Esophagus squamous epithelium (tissue), 5 donors: ENCODE measurements at places on chromosomes 7 and 10.

- DNase-seq = no peak
Measured at GRCh38 chr7:32583791-32584190, 88.5 kb downstream of the AVL9 start.

DNA sequence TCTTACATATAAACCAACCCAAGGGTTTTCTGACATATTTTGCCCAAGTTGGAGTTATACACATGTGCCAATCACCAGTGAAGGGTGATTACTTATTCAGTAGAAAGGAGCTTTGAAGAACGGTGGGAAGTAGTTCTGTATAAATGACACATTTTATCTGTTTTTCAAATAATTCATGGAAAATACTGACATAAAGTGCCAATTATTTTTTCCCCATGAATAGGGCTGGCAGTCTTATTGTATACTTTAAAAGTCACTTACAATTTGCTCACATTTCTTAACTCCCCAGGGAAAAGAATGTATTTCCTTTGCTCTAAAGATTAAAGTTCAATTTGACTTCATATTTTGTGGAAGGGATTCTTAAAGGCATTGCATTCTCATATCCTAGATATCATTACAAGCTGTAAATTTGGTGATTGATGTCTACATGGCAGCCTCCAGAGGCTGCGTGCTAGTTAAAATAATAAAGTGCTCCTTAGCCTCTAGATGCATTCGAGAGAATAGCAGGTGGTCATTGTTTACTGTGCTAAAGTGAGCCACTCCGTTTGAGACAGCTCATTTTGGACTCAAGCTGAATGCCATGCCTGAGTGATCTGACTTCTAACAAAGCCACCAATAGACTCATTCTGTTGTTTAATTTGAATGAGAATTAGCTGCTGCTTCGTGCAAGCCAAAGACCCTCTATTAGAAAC is 148.8 kb upstream of the NRP1 start:
- no peak for DNase-seq

- DNase-seq = no peak
Measured at GRCh38 chr7:44959433-44959951, 19.3 kb downstream of the MYO1G start.

DNA sequence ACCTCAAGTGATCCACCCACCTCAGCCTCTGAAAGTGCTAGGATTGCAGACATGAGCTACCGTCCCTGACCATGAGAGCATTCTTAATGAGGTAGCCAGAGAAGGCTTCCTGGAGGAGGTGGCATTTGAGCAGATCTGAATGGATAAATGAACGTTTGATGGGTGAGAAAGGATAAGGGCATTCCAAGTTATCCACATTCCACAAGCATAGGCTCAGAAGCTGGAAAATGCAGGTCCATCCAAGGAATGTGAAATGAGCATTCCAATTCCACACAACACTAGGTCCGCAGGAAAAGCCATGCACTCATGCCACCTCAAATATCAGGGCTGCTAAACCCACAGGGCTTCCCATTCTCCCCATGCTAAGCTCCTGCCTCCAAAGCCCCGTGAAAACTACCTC is 17.0 kb downstream of the TMEM130 start:
- no peak for DNase-seq

GRCh38 chr7:34190299-34190698 is 285.0 kb downstream of the BMPER start:
- DNase-seq = no peak

- DNase-seq = no peak
Measured at GRCh38 chr10:33234831-33235237, 99.6 kb downstream of the NRP1 start.

GRCh38 chr10:48527756-48528155 is 77.1 kb downstream of the ARHGAP22 start:
- no peak for DNase-seq

- DNase-seq = no peak
Measured at GRCh38 chr10:50420196-50420595, 168.9 kb upstream of the ASAH2 start.

- no peak for DNase-seq
Measured at GRCh38 chr7:41130561-41131236, 572.2 kb downstream of the INHBA start.

DNA sequence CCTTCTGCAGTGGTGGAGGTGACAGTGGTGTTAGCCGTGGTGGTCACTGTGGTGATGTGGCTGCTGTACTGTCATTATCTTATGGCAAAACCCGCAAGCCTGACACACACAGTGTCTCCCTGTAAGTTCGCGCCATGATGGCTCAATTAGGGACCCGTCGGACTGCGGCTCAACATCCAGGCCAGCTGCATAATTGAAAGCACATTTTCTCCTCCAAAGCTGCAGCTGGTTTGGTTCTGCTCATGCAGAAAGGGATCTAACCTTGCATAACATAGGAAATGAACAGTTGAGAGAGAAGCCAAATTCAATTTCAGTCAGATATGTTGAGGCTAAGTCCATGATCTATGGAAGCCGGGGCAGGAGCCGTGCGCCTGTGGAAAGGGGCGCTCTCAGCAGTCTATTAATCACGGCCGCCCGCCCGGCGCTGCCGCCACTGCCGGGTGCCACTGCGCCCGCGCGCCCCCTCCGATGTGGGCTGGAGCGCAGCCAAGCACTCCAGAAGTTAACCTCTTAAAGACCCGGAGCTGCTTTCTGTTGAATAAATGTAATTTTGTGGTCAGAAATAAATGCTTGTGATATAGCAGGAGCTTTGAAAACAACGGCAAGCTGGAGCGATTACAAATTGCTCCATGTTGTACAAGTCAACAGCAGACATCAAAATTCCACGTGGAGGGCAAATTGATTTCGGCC is 227.7 kb downstream of the CUX1 start:
- no peak for DNase-seq

GRCh38 chr10:45470098-45471012 is 96.3 kb downstream of the ALOX5 start:
- no peak for DNase-seq

GRCh38 chr7:64046041-64046389 is 781 bp downstream of the ZNF727 start:
- no peak for DNase-seq

- no peak for DNase-seq
Measured at GRCh38 chr10:24642921-24643678, 80.6 kb downstream of the ARHGAP21 start.

- no peak for DNase-seq
Measured at GRCh38 chr10:47115322-47115721, 184.7 kb upstream of the GDF10 start.

DNA sequence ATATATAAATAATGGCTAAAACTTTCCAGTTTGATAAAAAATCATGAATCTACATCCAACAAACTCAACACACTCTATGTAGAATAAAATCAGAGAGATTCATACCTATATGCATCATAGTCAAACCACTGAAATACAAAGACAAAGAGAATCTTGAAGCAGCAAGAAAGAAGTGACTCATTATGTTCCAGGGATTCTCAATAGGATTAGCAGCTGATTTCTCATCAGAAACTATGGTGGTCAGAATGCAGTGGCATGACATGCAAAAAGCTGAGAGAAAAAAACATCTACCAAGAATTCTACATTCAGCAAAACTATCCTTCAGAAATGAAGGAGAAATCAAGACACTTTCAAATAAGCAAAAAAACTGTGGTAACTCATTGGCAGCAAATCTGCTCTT is 187.4 kb downstream of the RNLS start:
- no peak for DNase-seq

GRCh38 chr10:66678521-66678920 is 247.3 kb upstream of the LRRTM3 start:
- no peak for DNase-seq

- DNase-seq = no peak
Measured at GRCh38 chr10:22662733-22663330, 51.5 kb downstream of the PIP4K2A start.

DNA sequence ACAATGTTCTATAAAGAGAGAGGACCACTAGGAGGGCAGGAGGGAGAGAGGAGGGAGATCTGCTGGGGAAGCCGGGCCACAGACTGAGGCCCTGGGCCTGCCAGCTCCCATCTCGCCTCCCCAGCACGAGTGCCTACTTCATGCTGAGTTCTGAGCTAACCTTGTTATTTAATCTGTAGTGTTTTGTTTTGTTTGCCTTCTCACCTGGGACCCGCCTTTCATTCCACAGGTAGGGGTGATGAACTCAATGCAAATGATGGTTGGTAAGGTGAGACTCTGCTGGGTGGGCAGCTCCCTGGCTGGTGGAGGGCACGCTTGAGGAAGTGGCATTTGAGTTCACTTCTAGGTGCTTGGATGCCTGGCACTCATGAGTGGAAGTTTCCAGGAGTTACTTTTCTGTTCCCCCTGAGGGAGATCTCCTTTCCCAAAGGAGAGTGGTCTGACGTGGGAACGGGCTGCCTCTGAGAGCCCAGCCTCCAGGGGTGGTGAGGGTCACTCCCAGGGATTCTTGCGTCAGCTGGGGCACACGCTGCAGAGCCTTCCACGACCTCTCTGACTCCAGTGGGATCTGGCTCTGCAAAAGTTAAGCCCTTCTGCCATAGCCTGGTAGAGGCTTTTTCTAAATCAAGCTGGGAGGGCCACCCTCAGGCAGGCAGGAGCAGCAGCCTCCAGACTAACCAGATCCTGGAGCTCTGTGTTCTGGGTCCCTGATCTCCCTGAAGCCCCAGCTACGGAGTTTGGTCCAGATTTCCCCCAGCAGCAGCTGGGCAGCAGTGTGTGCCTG is 22.4 kb downstream of the UBTD1 start:
- DNase-seq = no peak

DNA sequence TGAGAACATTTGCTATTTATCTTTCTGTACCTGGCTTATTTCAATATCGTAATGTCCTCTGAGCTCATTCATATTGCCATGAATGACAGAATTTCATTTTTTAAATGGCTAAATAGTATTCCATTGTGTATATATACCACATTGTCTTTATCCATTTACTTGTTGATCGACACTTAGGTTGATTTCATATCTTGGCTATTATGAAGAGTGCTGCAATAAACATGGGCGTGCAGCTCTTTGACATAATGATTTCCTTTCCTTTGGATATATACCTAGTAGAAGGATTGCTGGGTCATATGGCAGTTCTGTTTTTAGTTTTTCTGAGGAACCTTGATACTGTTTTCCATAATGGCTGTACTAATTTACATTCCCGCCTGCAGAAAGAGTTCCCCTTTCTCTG is 30.2 kb downstream of the NEURL1 start:
- no peak for DNase-seq

DNA sequence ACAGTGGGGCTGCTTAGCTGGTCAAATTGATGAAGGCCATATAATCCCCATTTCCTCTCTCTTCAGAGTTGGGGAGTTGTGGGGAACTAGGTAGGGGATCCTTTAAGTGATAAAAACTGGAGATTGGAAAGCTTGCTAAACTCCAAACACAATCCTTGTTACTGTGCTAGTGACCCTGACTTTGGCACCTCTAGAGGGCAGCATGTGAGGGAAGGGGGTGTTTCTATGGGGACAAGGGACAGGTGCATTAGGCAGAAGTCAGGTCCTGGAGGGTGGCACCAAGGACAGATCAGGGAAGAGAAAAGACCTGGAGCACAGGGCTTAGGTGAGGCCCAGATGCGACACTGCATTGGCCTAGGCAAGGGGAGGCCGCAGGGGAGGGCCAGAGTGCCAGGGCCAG is 66.9 kb downstream of the CDHR3 start:
- DNase-seq = no peak

GRCh38 chr10:70197235-70197945 is 27.1 kb upstream of the SAR1A start:
- DNase-seq = no peak

DNA sequence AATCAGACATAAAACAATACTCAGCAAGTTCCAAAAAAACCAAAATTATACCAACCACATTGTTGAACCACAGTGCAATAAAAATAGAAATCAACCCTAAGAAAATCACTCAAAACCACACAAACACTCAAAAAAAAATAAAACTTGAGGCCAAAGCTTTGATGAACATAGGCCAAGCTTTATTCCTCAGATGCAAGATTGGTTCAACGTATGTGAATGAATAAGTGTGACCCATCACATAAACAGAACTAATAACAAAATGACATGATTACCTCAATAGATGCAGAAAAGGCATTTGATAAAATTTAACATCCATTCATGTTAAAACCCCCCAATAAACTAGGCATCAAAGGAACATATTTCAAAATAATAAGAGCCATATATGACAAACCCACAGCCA is 506.1 kb upstream of the FZD8 start:
- no peak for DNase-seq

DNA sequence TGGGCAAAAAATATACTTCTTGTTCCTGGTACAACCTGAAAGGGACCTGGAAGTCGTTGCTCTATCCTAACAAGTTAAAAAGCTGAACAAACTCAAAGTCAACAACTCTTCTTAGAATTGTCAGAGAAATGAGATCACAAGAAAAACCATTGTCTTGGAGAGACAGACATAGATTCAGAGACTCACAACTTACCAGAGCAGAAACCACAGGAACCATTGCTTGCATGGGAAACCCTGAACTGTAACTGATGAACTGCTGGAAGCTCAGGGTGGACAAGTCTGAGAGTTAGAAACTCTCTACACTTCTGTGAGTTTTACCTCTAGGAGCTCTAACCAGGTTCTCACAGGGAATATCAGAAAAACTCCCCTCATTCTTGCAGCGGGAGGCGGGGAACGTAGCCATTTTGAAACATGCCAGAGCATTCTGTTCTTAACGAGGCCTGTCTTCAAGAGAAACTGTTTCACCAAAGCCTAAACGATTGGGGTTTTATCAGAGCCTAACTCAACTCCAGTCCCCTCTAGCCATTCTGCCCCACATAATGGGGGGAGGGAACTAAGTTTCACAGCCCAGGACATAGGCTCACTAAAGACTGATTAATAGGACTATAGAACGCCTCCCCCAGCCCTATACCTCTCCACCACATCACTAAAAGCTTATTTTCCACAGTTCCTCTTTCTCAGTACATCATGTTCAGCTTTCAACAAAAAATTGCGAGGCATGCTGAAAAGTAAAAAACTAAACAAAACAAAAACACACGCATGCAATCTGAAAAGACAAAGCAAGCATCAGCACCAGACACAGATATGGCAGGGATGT is 12.0 kb upstream of the GSDME start:
- DNase-seq = no peak

DNA sequence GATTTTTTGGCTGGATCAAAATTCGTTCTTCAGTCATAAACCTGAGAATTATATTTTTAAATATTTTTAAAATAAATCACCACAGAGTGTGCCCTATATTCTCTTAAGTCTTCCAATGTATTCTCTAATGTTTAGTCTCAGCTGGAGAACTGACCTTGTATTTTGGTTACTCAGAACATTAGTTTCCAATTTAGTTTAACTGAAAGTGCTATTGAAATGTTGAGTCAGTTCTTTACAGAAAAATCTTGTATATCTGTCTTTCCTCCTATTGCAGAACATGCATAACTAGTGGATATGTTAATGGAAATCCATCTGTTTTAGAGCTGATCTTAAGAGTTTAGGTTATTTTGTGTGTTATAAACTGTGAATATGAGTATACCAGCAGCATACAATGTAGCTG is 422.7 kb upstream of the IGFBP3 start:
- DNase-seq = no peak
